ENCODE measurements at places on chromosomes 1 and 21.
A peak's percentile ranks its signal among the peaks of the same experiment; 100 is the strongest.

GRCh38 chr1:164756741-164757140 is 197.8 kb downstream of the PBX1 start:
- DNase-seq = no peak

GRCh38 chr1:221532071-221532773 is 209.7 kb downstream of the DUSP10 start:
- DNase-seq = no peak

DNA sequence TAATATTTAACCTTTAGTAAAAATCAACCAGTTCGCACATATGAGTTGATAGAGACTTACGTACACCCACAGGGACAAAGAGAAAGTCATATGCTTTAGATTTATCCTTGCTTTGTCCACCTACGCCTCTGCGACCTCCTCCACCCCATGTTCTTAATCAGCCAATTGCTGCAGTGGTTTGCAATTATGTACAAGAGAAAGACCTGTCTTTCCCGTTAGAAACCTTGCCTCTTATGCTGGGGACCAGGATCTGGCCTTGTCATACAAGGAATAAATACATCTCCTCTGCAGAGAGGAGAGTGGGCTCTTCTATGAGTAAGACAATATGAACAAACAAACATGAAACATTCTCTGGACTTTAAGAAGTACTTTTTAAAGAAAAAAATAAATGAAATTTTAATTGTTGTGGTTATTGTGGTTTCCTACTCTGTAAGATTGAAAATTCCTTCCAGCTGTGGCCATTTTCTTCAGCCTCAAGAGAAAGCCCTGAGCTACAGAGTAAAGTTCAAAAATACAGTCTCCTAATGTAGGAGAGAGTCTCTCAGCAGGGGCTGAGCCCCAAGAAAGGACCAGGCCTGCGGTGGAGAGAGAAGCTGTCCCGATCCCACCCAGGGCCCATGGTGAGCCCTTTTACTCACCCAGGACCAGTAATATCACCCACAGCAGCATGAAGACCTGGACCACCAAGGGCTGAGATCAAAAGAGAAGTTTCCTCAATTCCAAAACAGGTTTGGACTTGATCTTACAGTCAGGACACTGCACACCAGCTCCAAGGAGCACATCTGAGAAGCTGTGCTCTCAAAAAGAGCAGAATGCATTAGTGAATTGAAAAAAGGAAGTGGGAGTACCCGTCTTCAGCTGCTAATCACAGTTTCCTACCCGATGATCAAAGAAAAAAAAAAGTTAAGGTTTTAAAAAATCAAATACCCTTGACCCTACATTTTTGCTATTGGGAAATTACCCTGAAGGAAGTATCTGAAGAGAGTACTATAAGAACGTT is at the start of gene FCRL5:
Gene FCRL5, minus strand, starts transcription at position 822 of the 1,000 bp plus-strand sequence. Its CDS starts 153 bp downstream, at position 669.
- no peak for DNase-seq

DNA sequence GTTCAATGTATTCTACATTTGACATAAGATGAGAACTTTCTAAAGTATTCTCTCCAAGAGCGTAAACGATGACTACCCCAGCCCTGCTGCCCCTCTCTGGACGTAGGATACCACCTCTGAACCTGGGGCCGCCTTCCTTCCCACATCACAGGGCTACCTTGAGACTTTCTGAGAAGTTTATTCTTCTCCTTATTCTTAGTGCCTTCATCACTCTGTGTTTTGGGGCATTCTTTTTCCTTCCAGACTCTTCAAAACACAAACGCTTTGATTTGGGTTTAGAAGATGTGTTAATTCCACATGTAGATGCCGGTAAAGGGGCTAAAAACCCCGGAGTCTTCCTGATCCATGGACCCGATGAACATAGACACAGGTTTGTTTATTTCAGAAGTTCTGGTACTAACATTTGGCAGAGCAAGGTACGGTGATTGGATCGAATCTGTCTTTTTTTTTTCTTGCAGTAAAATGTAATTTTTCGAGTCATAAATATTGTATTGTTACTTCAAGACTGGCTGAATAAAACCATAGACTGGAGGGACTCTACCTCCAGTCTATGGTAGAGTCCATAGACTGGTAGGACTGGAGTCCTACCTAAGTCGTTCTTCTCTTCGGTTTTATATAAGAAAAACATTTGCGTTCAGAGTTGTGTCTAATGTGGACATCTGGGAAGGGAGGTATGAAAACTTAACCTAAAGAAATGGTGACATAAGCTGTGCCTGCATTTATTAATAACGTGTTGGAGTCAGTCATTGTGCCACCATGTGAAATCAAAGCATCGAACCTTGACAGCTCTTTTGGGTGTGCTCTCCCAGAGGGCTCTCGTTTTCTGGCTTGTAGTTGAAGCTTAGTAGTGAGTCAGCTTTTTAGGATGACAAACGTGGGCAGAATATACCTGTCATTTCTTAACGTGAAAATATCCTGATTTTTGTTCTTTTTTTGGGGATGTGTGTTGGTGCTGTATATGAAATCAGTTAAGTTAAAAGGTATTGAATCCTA is 1.2 kb downstream of the MAN1A2 start:
- DNase-seq = no peak

GRCh38 chr1:56255516-56256152 is 323.7 kb downstream of the PLPP3 start:
- no peak for DNase-seq

DNA sequence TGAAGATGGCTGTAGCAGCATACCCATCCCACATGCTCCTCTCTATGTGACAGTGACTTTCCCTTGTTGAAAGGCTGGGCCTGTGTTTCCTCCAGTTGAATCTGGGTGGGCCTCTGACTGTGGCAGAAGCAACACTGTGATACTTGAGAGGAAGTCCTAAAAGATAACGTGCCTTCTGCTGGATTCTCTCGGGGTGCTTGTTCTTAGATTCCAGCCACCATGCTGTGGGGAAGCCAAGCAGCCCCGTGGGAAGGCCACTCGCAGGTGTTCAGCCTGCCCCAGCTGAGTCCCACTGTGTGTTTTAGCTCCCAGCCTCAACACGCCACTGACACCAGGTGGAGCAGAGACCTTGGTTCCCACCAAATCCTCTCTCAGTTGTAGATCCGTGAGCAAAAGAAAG is 31.5 kb downstream of the TRAPPC10 start:
- DNase-seq = no peak

DNA sequence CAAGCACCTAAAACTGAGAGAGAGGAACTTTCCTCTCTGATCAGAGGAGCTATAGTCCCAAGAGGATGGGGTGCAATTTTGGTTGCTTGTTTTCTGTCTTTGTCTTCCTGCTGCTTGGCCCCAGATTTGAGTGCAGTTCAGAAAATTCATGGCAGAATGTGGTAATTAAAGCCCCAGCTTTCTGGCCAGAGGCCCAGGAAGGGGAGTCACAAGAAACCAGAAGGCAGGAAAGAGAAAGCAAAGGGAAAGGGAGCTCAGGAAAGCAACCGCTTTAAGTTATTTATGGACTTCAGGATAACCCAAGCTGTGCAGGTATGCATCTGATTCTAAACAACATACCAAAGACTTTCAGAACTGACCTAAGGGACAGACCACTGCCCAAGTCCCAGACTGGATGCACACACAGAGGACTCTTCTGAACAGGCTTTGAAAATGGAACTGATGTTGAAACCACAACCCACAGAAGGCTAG is 88.8 kb downstream of the ST3GAL3 start:
- DNase-seq = no peak

- no peak for DNase-seq
Observed at GRCh38 chr1:118618618-118619340, 369.4 kb downstream of the TBX15 start.

DNA sequence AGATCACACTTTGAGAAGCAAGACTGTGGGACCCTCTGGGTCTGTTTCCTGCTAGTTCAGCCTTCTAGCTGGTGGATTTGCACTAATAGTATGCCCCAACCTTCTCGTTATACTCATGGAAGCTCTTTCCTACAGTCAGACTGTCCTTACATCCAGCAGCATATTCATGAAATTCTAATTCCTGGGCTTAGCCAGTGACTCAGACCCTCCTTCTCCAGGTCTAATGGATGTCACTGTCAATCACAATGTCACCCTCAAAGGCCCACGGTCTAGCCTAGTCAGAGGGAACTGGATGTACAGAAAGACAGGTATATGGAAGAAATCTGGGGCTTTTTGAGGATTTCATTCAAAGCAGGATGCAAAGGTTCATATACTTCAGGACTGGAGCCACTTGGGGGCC is 72.4 kb downstream of the KCNJ15 start:
- DNase-seq = no peak

DNA sequence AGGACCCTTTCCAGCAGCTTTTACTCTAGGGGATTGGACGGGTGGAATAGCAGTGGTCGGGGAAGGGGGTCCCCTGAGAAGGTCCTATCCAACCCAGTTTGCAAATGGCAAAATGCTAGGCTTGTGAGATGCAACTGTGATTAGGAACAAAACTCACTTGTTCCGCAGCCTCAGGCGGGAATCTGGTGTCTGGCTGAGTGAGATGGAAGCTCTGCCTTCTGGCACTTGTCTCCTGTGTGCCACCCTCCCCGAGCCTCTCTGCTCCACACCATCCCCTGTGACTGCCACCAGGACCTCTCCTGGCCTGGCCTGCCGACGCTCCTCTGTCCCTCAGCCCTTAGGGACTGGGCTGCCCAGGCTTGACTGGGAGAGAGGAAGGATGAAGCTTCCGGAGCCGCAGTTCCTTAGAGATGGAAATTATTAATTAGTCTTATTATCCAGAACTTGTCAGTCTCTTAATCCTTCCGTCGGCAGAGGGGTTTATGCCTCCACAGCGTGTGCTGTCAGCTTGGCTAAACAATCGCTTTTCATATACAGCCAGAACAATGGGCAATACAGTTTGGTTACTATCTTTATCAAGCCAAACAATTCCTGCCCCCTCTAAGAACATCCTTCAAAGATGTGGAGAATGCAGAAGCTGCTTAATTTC is 292.8 kb upstream of the VAMP3 start:
- no peak for DNase-seq

- DNase-seq = no peak
Observed at GRCh38 chr1:111517469-111518225, 14.2 kb upstream of the ADORA3 start.

DNA sequence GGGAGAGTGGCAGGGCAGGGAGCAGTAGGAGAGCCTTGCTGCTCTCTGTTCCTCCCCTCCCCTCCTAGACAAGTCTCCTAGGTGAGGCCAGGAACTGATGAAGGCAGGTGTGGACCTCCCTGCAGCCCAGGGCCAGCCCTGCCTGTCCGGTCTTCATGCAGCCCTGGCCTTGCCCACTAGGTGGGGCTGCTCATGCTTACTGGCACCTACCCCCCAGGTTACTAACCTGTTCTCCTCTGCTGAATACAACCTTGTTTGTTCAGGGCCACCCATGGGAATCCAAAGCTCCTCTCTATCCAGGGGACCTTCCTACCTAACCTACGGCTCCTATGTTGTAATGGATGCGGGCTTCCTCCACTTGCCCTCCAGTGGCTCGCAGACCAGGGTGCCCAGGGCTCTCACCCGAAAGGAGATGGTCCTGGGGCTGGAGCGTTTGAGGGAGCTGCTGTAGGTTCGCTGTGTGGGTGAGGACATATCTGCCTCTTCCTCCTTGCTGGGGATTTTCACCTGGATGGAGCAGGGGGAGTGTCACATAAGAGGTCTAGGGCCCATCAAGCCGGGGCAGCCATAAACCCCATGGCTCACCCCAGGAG is 7.9 kb upstream of the TNNT2 start:
- peak; percentile 14 for DNase-seq

DNA sequence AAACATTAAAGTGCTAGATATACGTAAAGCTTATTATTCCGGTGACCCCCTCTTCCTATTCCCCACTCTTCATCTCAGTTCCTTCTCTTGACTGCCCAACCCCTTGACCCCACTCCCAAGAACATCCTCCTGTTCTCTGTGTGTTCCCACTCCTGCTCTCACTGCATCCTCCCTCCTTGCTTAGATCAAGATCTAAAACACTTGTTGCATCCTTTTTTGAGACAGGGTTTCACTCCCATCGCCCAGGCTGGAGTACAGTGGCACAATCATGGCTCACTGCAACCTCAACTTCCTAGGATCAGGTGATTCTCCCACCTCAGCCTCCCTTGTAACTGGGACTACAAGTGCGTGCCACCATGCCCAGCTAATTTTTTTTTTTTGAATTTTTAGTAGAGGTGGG is 13.5 kb downstream of the ATP2B4 start:
- no peak for DNase-seq

- DNase-seq = no peak
Observed at GRCh38 chr1:214178102-214178501, 102.9 kb upstream of the SMYD2 start.

DNA sequence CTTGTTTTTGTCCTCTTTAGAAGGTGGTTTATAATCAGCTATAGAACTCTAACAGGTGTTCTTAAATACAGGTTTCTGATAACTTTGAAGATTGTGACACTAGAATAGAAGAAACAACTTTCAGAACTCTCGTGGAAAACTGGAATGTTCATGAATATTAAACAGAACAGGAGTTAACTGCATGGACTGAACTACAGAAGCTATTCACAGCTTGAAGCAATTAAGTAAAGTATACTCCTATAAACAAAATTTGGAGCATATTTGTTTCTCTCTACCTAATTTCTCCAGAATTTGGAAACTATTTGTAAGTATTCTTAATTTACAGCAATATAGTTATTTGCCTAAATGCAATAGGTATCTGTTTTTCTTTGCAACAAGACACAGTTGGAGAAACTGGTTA is 824.8 kb downstream of the ADGRL2 start:
- no peak for DNase-seq

- no peak for DNase-seq
Observed at GRCh38 chr1:155507945-155508344, 54.7 kb downstream of the ASH1L start.

DNA sequence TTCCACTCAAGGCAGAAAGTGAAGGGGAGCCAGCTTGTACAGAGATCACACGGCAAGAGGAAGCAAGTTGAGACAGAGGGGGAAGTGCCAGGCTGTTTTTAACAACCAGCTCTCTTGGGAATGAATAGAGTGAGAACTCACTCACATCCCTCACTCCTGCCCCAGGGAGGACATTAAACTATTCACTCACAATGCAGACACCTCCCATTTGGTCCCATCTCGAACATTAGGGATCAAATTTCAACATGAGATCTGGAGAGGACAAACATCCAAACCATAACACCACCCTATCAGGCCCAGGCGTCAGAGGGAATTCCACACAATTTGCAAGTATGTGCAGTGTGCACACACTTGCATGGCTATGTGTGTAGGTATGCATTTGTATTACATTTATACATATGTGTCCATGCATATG is 62.7 kb downstream of the DMAP1 start:
- no peak for DNase-seq

GRCh38 chr1:41109310-41110197 is 88.0 kb upstream of the SLFNL1 start:
- no peak for DNase-seq
